ENCODE measurements at places on chromosomes 16 and 17.

DNA sequence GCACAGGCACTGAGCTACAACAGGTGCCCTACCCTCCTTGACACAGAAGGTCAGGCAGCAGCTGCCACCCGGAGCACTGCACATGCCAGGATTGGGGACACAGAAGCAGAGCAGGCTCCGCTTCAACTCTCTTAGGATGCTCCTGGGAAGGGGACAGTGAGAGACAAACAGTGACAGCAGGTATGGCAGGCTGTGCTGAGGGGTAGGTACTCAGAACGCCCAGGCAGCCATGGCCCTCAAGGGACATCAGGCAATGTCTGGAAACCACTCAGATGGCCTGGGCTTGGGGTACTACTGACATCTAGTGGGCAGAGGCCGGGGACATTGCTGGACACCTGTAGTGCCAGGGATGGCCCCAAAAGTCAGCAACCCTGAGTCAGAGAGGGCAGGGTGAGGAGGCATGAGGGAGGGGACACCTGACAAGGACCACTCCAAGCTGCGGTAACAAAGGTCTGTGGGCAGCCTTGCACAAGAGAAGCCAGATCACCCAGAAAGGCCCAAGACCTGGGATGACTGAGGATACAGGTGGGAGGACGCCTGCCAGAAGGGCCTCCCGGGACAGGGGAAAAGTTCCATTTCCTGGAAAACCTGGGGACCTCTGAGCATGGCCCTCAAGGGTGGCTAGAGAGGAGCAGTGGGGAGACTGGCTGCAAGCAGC lies 21.2 kb downstream of the PEMT start:
- DNase-seq, result no peak

DNA sequence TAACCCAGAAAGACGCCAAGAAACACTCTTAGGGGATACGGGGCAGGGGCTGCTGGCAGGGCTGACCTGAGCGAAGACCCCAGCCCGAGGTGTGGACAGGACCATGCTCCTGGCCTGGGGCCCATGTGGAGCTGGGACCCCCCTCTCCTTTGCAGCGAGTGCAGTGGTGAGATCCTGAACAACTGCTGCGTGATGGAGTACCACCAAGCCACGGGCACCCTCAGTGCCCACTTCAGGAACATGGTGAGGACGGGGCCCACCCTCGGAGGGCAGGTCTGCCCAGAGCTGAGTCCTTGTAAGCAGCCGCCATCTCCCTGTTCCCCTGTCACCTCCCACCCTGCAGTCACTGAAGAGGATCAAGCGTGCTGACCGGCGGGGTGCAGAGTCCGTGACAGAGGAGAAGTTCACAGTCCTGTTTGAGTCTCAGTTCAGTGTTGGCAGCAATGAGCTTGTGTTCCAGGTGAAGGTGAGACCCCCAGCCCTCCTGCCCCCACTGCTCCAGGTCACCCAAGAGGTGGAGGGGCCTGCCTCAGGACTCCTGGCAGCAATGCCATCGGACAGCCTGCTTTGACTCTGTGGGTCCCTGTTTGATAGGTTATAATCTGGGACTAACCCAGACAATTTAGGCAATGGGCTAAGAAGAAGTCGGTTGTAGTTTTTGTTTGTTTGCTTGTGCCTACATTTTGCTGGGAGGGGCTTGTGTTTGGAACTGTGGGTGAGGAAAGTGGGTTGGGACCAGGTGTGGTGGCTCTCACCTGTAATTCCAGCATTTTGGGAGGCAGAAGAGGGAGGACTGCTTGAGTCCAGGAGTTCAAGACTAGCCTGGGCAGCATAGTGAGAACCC lies 16.1 kb downstream of the STAT5A start:
- DNase-seq, result no peak

DNA sequence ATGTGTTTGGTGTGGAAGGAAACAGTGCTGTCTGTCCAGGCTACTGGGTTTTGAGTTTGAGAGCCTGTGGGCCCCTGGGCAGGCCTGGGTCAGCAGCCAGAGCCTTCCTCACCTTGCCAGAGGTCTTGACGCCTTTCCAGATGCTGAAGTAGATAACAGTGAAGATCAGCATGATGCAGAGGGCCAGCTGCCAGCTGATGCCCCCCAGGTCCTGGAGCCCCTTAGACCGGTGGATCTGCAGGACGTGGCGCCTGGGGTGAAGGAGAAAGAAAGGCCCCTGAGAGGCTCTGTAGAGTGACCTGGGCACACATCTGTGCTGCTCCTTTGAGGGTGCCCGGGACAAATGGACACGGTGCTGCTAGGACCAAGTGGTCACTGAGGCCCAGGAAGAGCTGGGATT lies 18.4 kb downstream of the SLC6A4 start:
- DNase-seq, result no peak

DNA sequence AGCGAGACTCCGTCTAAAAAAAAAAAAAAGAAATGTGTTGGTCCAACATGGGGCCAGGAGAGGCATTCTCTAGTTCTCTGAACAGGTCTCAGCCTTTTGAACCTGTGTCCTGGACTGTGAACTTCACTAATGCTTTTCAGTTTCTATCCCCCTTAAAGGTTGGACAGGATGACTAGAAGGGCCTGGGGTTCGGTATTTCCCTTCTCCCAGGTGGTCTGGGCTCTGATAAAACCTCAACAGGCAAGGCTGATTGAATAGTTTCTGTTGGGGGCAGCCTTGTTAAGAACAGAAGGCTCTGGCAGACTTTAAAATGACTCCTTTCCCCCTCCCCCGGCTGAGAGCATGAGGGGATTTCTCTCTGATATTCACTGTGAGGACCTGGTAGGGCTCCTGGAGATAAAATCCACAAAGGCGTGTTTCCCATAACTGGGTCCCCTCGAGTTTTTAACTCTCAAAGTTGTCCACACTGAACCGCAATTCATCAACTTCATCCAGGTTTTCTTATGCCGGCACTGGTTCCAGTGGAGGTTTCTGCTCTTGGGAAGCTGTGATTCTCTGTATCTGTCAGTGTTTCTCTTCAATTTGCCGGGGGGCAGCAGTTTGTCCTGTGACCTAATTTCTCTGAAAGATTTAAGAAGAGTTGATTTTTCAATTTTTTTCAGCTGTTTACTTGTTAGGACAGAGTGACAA lies 91.3 kb downstream of the METRNL start:
- no peak for DNase-seq

DNA sequence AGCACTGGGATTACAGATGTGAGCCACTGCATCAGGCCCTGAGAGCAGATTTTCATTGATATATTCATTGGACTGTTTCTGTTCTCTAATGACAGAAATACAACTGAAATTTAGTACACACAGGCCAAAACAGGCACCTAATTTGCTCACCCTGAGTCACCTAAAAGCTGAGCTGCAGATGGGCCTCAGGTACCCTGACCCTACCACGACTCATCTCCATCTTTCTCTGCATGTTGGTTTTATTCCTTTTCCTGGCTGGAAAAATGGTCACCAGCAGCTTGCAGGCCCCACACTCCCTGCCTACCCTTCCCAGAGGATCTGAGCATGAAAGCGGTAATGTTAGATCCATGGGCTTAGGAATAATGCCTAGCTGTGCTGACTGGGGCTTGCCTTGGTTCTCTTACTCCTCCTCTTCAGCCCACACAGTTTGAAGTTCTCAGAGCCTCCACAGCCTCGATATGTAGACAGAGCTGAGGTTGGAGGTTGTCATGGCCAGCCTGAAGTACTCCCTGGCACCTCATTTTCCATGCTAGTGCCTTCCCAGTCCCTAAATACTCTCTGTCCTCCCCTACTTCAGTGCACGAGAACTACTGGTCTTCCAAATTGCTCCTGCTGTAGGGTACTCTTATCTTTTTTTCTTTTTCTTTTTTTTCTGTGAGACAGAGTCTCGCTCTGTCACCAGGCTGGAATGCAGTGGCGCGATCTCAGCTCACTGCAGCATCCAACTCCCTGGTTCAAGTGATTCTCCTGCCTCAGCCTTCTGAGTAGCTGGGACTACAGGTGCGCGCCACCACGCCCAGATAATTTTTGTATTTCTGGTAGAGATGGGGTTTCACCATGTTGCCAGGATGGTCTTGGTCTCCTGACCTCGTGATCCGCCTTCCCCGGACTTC lies 51.1 kb downstream of the CENPV start:
- DNase-seq, result no peak

All from Kasumi-1 (cell line).